ENCODE measurements at places on chromosomes 11 and 22.
A peak's percentile ranks its signal among the peaks of the same experiment; 100 is the strongest.

DNA sequence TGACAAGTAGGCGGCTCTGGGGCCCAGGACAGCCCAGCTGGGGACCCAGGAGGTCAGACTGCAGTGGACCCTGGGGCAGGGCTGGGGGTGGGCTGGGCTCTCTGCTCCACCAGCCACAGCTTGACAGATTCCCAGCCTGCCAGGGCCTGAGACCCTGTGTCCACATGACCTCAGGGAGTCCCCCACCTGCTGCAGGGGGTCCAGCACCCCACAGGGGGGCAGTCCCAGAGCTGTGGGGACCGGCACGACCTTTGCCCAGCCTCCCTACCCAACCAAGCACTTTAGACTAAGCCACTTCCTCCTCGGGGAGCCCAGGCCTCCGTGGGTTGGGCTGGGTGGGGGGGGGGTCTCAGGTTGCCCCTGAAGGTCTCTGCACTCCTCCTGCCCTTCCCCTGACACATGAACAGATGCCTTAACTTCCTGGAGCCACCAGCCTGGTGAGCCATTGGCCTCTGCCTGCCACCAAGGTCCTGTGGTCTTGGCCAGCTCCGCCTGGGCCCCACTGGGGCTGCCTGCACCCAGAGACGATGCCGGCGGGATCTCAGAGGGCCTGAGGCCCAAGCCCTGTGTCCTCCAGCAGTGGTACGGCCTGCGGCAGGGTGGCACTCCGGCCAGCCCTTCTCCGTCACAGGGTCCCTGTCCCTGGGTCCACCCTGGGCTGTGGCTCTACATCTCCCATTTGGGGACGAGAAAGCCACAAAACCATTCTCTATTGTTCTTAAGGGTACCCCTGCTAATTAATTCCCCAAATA, 3.4 kb downstream of the CCDC188 start:
- DNase-seq: no peak

DNA sequence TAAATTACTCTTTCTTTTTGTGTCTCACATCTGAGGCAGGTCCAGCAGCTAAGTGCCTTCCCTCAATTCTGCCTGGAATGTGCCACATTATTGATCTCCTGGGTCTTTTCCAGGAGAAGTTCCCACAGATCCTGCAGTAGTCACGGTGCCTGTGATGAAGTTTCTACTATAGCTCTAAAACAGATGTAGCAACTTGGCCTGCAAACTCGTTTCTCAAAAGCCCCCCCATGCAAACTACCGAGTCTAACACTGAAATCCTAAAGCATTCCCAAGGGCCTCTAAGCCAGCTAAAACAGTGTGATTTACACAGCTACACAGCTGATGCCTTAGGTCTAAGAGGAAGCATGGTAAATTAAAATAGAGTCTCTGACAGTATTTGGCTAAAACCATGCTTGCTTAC, 54.3 kb downstream of the DDI1 start:
- DNase-seq: no peak

- DNase-seq: no peak
Observed at GRCh38 chr22:37817705-37818408, 5.3 kb upstream of the GALR3 start.

DNA sequence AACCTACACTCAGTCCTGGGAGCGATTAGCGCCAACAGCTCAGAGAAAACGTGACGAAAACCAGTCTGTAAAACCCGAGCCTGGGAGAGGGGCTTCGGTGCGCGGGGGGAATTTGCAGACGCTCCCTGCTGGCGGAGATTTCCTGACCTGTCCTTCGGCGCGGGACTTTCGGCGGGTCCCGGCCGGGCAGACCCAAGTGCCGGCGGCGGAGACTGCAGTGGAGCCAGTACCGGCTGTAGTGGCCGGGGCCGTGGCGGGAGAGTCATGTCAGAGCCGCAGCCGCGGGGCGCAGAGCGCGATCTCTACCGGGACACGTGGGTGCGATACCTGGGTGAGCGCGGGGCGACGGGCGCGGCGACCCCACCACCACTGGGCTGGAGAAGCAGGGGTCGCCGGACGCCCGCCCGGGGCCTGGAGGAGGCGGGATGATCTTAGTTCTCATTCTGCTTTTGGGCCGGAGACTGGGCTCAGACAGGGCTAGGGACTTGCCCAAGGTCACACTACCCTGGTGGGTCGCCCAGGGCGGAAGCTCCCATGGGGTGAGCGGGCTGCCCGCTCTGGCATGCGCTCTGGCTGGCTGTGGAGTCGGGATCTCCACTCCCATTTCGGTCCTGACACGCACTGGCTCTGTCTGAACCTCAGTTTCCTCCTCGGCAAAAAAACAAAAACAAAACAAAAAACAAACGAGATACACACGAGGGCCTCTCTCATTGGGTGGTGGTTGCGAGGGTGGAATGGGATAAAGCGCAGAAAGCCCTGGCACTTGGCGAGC, at the start of gene MTFP1:
Gene MTFP1, plus strand, starts transcription at position 153 of the 772 bp plus-strand sequence. Its CDS starts 112 bp downstream, at position 265.
- DNase-seq: peak; percentile 41

DNA sequence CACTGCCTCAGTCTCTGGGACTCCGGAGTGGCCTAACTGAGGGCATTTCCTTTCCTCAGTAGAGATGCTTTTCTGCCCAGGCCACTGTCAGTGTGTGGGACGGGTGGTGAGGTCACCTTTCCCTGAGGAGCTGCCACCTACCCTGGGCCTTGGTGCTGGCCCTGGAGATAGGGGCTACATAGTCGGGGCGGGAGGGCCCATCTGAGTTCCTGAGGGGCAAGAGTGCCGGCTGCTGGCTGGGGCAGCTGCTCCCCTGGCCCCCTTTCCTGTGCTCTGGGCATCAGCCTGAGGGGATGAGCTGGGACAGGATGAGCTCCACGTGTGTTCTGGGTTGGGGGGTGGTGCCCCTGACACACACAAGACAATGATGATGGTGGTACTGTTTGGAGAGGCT, 5.4 kb downstream of the KCNC1 start:
- no peak for DNase-seq

GRCh38 chr11:66636411-66636810, 2.1 kb upstream of the RBM4 start:
- DNase-seq: no peak

GRCh38 chr22:50562523-50563412, at the start of gene SYCE3:
Gene SYCE3, minus strand, starts transcription at chr22:50562919. Its CDS starts 6,514 bp downstream, at chr22:50556405.
- peak; percentile 84 for DNase-seq

- DNase-seq: peak; percentile 62
Observed at GRCh38 chr11:101686514-101686913, 102.7 kb upstream of the TRPC6 start.

- DNase-seq: no peak
Observed at GRCh38 chr11:104897891-104898684, at the start of gene CASP12. Gene CASP12, minus strand, starts transcription at chr11:104898460.

DNA sequence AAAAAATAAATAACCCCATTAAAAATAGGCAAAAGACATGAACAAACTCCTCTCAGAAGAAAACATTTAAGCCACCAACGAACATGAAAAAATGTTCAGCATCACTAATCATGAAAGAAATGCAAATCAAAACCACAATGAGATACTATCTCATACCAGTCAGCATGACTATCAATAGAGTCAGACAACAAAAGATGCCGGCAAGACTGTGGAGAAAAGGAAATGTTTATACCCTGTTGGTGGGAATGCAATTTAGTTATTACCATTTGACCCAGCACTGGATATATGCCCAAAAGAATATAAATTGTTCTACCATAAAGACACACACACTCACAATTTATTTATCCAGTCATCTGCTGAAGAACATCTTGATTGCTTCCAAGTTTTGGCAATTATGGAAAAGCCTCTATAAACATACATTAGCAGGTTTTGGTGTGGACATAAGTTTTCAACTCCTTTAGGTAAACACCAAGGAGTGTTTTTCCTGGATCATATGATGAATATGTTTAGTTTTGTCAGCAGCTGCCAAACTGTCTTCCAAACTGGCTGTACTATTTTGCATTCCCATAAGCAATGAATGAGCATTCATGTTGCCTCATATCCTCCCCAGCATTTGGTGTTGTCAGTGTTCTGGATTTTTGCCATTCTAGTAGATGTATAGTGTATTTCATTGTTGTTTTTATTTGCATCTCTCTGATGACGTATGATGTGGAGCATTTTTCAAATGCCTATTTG, 28.0 kb downstream of the OR8D1 start:
- no peak for DNase-seq

- no peak for DNase-seq
Observed at GRCh38 chr11:11876458-11876857, 34.7 kb downstream of the USP47 start.

GRCh38 chr11:117868815-117869561, 7.5 kb downstream of the FXYD6 start:
- no peak for DNase-seq

GRCh38 chr11:3345736-3346135, 33.2 kb downstream of the ZNF195 start:
- no peak for DNase-seq

GRCh38 chr11:118604566-118604965, 2.8 kb upstream of the PHLDB1 start:
- no peak for DNase-seq

DNA sequence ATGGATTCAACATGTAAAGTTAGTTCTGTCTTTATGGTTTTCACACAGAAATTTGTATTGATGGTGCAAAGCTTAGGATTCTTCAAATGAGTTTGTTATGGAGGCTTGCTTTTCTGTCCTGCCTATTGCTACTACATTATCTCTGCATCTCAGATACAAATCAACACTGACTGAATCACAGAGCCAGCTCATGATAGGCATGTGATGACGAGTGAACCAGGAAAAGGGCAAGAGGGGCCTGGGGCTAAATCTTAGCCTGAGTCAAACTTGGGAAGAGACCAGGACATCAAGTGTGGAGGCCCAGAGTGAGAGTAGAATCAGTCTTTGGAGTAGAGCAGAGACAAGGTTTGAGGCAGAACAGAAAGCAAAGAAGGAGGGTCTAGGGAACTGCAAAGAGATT, 107.1 kb upstream of the CD44 start:
- no peak for DNase-seq

GRCh38 chr11:115893461-115894099, 389.4 kb upstream of the CADM1 start:
- DNase-seq: no peak

DNA sequence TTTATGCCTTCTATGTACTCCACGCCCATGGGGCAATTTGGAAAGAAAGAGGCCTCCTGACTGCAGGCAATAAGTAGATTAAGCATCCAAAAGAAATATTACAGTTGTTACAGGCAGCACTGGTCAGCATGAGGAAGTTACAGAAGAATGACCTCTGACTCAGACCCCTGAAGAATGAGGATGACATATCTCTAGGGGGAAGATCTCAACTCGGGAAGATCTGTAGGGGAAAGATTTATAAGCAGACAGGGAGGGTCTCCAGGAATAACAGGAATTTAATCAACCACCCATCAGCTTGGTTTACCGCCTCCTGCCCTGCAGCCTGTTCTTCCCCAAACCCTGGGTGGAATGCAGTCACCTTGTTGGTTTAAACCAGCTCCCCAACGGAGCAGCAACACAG, 58.0 kb downstream of the RCN1 start:
- DNase-seq: no peak

- DNase-seq: no peak
Observed at GRCh38 chr11:26960281-26960680, 33.6 kb upstream of the FIBIN start.

GRCh38 chr11:28763876-28764275, 655.7 kb downstream of the METTL15 start:
- no peak for DNase-seq

- DNase-seq: peak; percentile 23
Observed at GRCh38 chr11:8328848-8329330, 65.2 kb upstream of the LMO1 start.

GRCh38 chr11:33674035-33674814, 26.4 kb downstream of the C11orf91 start:
- DNase-seq: no peak

DNA sequence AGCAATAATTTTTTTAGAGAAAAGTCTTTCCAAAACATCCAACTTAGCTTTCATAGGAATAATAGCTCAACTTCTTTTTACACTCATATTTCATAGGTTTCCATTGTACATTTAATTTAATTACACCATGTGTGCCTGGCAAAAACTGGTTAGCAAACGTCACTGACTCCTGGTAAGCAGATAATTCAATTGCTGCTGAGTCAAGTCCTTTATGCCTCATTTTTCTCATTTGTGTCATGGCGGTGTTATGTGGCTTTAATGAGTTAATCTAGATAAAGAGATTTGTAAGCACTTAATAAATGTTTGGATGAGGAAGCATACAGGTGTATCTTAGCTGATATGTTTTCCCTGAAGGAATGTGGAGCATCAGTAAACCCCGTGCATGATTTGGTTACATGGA, 41.2 kb upstream of the PAK1 start:
- DNase-seq: no peak

GRCh38 chr11:64655941-64656601, 65.1 kb downstream of the SLC22A12 start:
- DNase-seq: no peak

DNA sequence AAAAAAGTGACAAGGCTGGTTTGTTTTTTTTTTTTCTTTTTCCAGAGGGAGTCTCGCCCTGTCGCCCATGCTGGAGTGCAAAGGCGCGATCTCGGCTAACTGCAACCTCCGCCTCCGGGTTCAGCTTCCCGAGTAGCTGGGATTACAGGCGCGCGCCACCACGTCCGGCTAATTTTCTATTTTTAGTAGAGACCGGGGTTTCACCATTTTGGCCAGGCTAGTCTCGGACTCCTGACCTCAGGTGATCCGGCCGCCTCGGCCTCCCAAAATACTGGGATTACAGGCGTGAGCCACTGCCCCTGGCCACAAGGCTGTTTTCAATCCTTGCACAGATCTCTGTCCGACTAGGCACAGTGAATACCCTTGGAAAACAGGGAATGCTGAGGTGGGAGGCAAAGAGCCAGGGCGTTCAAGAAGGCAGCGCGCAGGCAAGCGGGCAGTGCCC, 566 bp downstream of the ATP6V1E1 start:
- DNase-seq: no peak

DNA sequence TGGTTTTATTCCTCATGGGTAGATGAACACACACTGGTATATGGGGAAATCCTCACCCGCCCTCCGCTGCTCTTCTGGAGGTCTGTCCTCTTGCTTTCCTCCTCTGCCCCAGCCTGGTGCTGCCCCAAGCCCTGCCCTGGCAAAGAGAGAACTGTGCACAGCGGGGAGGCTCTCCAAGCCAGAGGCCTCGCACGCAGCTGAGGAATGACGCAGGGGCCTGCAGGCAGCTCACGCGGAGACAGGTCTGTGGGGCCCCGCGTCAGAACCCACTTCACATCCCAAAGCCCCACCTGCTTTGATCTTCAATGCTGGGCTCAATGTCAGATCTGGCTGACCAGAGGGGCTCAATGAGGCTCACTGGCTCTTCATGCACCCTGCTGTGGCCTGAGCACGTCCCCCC, 10.0 kb downstream of the GATD1 start:
- DNase-seq: no peak

- DNase-seq: no peak
Observed at GRCh38 chr22:39995393-39996252, 869 bp downstream of the FAM83F start.

DNA sequence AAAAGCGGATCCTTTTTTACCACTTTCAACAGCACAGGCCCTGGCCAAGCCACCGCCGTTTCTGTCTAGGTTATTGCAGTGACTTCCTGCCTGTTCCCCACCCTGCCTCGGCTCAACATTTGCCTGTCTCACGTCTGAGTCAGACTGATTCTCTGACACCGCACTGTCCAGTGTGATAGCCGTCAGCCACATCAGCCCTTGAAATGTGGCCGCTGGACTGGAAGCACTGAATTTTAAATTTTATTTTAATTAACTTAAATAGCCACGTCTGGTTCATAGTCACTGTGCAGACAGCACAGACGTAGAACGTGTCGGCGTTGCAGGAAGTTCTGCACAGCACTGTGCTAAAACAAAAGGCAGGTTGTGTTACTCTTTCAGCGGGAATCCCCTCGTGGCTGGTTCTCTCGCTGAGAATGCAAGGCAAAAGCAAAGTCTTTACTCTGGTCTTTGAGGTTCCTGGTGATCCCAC, 56.3 kb upstream of the ADSL start:
- DNase-seq: no peak

- peak; percentile 53 for DNase-seq
Observed at GRCh38 chr11:33258631-33259205, 1.5 kb downstream of the HIPK3 start.
